ENCODE measurements at places on chromosomes 3 and 15.

DNA sequence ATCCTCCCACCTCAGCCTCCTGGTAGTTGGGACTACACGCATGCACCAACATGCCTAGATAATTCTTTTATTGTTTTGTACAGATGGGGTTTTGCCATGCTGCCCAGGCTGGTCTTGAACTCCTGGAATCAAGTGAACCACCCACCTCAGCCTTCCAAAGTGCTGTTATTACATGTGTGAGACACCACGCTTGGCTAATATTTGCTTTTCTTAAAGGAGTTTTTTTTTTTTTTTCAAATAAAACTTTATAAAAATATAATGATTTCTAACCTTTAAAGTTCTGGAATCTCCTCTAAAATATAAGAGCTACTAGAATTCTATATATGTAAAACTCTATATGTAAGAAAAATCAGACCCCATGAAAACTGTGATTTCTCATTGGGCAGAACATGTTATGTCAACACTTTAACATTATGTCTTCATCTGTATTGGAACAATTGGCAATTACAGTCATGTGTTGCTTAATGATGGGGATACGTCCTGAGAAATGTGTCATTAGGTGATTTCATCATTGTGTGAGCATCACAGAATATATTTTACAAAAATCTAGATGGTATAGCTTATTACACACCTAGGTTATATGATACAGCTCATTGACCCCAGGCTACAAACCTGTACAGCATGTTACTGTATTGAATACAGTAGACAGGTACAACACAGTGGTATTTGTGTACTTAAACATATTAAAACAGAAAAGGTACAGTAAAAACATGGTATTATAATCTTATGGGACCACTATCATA lies 377.0 kb downstream of the PLCL2 start:
- DNase-seq: no peak

- DNase-seq: no peak
Measured at GRCh38 chr15:76866716-76867321, 38.3 kb downstream of the SCAPER start.

DNA sequence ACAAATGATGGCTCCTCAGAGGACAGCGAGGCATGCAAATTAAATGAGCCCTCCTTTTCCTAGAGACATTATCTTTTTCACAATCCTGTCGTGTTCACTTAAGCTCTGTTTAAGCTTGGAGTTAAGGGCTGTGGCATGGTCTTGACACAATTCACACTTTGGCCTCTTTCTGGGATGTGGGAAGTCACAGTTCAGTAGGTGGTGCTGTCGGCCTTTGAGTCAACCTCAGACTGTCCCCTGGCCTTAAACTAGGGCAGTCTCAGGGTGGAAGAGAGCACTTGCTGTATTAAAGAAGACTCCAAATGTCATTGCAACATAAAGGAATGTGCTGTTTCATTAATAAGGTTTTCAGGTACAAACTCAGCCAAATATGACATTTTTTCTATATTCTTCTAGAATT lies 351.0 kb downstream of the MCTP2 start:
- no peak for DNase-seq

- no peak for DNase-seq
Measured at GRCh38 chr3:32449691-32450090, 53.0 kb downstream of the CMTM6 start.

DNA sequence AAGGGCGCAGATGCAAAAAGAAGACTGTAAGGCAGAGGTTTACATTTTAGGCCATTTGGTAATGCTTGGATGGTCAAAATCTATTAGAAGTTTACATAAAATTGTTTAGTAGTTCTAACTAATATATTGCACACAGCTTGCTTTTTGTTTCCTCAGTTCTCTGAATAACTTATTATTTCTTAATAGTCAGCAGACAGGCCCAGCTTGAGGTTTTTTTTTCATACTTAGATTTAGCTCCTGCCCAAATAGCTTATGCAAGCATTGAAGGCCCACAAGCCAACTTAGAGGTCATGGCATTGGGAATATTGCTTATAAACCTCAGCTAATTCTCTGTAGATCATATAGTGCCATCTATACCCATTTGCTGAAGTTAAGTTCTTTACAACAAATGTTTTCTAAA lies 172.5 kb downstream of the RAP2B start:
- DNase-seq: no peak

DNA sequence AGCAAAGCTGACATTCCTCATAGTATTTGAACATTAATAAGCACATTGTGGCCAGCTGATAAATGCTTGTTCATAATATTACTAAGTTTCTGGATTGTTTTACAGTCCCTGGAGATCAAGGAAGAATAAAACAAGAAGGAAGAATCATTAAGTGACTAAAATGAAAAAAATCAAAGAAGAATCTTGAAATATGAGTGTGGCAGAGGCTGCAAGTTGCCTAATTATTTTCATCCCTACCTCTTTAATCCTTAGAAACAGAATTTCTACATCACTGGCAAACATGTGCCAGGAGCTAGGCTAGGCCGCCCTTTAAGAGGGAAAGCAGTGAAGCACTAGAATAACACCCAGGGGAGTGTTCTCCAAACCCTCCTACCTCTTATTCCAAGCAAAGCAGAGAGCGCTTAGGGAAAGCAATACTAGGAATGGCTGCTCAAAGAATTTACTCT lies 98.9 kb downstream of the MAGI1 start:
- no peak for DNase-seq

DNA sequence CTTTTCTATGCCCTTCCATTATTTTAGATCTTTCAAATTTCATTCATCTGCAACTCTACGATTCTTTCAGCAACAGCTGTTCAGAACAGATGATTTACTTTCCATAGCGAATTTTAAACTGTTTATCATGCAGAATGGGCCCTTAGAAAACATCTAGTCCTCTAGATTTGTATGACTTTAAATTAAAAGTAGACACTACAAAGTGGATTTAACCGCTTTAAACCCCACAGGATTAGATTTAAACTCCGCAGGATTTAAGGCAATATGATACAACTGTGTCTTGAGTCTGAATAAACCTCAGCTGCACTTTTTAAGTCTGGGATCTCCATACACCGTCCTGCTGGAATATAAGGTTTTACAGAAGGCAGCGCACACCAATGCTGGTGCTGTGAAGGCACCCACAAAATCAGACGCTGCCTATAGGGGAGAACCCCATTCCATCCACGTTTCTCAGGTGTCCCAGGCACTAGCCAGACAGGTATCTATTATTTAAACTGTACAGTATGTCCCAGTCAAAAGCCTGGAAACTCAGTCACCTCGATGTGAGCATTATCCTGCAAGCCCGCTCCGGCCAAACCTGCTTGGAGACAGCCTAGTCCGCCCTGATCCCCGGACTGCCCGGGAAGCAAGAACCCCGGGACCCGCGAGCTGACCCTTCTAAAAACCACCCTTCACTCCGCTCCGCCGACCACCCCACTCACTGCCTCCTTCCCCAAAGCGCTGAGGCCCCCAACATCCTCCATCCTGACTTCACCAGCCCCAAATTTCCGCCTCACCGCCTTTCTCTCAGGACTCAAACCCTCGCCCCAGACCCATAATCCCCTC lies 768 bp downstream of the ANO10 start:
- DNase-seq: no peak

DNA sequence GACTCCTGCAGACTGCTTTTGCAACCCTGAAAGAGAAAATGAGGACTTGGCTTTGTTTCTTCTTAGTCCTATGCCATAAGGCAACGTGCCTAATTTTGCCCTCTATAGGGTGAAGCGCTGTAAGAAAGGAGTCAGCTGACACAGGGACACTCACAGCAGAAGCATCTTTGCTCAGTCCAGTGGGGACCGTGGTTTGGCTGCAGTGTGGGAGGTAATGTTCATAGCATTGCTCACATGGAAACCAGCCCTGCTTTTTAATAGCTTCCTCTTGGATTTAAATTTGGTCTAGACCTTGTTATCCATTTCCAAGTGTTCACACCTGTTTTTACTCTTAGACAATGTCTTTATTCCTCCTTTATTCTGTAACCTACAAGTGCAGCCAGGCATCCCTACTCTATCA lies 1032.1 kb downstream of the NTRK3 start:
- no peak for DNase-seq

DNA sequence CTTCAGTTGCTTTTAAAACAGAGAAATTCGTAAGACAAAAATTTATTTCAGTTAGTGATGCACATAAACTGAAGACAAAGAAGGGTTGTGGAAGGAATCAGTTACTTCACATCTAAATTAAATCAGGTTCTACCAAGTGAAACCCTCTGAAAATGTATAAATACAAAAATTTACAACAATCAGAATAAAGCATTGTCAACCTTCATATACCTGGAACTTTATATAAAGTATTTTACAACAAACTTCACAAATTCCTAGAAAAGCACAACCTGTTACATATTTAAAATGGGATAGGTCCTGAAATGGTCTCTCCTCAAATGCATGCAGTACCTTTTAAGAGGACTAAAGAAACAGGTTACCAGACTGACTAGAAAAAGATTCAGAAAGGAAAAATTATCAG lies 26.9 kb downstream of the ATOSA start:
- no peak for DNase-seq

DNA sequence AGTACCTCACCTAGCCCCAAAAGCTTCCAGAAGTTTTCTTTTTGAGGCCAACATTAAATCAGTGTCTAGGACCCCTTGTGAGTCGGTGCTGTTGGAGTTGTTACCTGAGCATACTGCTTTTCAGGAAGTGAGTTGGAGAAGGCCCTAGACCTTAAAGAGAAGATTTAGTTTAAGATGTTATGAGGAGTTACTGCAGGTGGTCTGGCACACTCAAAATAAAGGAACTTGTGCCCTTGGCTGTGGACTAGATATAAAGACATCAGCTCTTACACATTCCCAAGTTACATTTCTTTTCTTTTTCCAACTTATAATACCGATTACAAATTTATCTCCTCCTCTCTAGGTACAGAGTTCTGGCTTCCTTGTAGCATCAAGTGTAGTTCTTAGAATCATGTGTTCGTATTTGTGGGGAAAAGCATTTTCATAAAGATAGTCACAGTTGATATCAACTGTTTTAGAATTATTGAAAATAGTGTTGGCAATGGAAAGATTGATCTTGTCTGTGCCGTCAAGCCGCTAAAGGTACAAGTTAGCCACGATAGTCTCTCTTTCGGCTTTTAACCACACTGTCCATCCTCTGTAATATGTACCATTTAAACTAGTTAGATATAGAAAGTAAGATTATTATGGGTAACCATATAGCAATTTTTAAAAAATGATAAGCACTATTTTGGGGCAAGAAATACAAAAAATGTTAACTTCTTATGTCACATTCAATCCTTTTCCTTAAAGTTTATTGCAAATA lies 8.6 kb downstream of the ZIC1 start:
- no peak for DNase-seq

GRCh38 chr3:10093678-10094077 lies 14.4 kb downstream of the FANCD2OS start:
- DNase-seq: no peak

DNA sequence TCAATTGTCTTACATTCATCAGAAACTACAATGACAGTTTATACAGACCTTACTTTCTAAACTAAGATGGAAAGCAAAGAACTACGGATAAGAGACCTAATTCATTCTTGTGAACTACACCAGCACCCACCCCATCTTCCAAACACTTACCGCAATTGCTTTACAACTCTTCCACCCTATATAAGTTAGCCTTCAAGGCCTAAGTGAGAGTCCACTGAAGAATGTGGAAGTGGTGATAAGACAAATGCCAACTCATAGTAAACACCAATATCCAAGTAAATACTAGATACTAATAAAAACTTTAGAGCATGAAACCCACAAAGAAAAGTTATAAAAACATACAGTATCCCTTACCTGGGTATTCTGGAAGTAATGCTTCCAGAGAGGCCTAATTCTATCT lies 13.6 kb downstream of the ARF4 start:
- no peak for DNase-seq

DNA sequence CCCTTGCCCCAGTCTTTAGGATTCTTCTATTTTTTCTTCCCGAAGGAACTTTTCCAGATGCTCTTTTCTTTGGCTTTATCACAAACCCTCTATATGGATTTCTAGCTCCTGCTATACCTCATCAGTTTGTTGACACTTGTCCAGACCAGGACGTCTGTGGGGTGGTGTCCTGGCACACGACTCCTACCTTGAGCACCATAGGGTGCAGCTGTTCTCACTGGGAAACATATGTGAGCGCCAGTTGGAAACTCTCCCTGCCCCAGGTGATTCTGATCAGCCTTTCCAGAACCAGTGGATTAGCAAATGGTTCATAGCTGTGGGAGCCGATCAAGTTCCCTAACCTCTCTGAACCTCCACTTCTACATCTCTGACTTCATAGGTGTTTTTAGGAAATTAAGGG lies 40.6 kb upstream of the USP3 start:
- no peak for DNase-seq

- no peak for DNase-seq
Measured at GRCh38 chr3:31635545-31635944, 102.8 kb downstream of the STT3B start.

- DNase-seq: peak; percentile 86
Measured at GRCh38 chr3:158105710-158106253, 438 bp downstream of the SHOX2 start.

DNA sequence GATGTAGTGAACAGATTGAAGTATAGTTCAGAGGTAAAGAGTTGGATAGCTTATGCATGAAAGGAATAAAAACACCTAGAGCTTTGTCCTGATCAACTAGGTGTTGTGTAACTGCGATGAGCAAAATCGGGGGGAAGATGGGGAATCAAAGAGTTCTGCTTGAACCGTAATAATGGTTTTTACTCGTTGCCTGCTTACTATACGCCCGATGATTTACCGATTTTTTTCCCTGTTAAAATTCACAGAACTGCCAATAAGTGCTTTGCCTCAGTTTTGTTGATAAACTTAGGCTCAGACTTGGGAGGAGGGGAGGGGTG lies 783 bp upstream of the DNAJB11 start:
- DNase-seq: no peak

DNA sequence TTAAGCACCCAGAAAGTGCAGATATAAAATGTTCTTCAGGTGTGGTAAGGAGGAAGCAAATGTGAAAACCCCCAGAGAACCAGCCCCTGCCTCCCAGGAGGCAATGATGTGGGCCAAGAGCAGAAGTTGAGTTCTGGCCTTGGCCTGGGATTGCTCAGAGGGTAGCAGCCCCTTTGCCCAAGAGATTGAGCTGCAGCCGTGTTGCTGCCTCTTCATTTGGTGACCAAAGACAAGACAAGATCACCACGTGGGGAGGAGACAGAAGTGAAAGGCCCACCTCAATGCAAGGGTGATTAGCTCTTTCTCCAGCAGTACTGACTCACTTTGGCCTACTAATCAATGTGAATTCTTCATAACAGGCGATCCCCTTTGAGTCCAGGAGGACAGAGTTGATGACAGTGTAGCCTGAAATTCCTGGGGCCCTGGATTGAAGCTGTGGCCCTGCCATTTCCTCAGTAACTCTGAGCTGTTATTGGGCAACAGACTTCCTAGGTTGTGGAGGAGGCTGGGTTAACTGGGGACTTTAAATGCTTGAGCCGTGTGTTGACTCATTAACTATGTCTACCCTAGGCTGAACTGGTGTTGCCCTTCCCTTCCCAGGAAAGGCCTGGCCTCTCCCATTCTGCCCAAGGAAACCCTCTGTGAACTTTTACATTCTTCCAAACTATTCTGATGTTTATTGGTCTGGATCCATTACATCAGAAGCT lies 86.5 kb downstream of the ST6GAL1 start:
- no peak for DNase-seq

- no peak for DNase-seq
Measured at GRCh38 chr3:33424606-33425452, 15.4 kb downstream of the UBP1 start.

All from left forelimb (tissue), 1 donor.